Suprapubic skin (tissue), 4 donors: ENCODE measurements at places on chromosomes 6 and 20.

DNA sequence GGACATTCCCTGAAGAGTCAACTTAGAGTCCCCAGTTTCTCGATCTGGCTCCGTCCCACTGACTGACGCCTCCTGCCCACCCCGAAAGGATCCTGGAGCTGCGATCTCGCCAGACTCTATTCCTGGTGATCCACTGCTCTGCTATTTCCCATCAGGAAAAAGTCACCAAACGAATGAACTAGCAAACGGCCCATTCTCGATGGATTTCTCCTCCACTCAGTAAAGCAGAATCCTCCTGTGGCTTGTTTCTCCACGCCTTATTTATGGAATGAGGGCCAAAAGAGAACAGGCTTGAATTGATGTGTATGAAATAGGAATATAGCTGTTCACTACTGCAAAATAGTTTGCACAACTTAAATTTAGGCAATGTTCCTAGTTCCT, 5.4 kb downstream of the NKX2-4 start:
- peaks cover 18% of the 10 kb centered on the region for H3K4me1 ChIP-seq
- DNase-seq = no peak
- H3K27me3 ChIP-seq = peaks cover 64% of the 10 kb centered on the region
- peaks cover 33% of the 10 kb centered on the region for H3K36me3 ChIP-seq

GRCh38 chr20:49591217-49591865, 23.4 kb upstream of the PTGIS start:
- DNase-seq = no peak
- peak overlapping the region; percentile 39 for H3K27ac ChIP-seq
- H3K4me1 ChIP-seq = peaks cover 15% of the 10 kb centered on the region
- peaks cover 3% of the 10 kb centered on the region for H3K27me3 ChIP-seq

DNA sequence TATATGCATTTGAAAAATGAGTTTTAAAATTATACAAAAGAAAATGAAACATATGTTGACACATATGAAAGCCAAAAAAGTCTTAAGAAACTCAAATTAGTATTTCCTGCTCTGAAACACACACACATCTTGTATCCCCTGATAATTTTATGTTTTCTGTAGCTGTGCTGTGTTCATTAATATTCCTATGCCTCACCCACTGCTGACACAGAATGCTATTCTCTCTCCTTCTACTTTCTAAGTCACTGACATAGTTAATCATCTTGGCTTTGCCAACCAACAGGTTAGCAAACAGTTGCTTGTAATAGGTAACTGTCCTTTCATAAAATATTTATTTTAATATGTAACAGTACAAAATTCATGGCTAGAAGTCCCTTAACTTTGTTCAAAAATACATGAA, 140.7 kb downstream of the DST start:
- peaks cover 9% of the 10 kb centered on the region for H3K4me1 ChIP-seq
- DNase-seq = no peak
- peaks cover 41% of the 10 kb centered on the region for H3K36me3 ChIP-seq
- H3K27ac ChIP-seq = no peak overlapping the region
- no peaks in the 10 kb centered on the region for H3K27me3 ChIP-seq

- DNase-seq = peak; percentile 83
- peak overlapping the region; percentile 89 for H3K4me3 ChIP-seq
- H3K27ac ChIP-seq = peak overlapping the region; percentile 99
- H3K36me3 ChIP-seq = peaks cover 10% of the 10 kb centered on the region
Measured at GRCh38 chr6:108562503-108562993, 1.8 kb downstream of the FOXO3 start.

DNA sequence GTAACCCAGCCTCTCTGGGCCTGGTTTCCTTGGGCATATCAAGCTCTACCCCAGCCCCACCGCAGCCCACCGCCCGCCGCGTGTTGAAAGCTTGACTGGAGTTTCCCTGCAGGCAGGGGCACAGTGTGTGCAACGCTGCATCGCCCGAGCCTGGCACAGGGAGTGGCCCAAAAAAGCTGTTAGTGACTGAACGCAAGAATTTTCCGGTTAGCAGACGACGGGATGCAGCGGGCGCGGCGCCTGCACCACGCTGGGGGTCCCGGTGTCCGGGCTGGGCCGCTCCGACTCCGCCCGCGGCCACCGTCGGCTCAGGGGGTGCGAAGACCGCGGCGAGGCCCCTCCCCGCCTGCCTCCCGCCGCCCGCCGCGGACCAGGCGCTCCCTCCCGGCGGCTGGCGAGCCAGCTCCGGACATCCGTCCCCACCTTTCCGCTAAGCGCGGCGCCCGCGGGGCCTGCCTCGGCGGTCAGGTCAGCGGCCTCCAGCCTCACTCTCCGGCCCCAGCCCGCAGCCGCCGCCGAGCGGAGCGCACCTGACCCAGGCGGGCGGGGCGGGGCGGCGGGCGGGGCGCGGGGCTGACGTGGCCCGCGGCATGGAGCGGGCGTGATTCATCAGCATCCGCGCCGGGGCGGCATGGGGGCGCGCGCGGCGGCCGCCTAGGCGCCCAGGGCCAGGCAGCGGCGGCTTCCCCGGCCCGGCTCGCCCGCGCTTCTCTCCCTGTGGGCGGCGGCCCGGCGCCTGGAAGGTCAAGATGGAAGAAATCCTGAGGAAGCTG, at the start of gene ARFGEF3:
Gene ARFGEF3, plus strand, starts transcription at position 602 of the 773 bp plus-strand sequence. Its CDS starts 148 bp downstream, at position 750.
- peak within 1 kb of the TSS; percentile 77 for H3K27ac ChIP-seq
- peak within 1 kb of the TSS; percentile 76 for H3K4me3 ChIP-seq
- H3K27me3 ChIP-seq = peaks cover 47% of the 10 kb centered on the region
- no peaks in the 10 kb centered on the region for H3K36me3 ChIP-seq

DNA sequence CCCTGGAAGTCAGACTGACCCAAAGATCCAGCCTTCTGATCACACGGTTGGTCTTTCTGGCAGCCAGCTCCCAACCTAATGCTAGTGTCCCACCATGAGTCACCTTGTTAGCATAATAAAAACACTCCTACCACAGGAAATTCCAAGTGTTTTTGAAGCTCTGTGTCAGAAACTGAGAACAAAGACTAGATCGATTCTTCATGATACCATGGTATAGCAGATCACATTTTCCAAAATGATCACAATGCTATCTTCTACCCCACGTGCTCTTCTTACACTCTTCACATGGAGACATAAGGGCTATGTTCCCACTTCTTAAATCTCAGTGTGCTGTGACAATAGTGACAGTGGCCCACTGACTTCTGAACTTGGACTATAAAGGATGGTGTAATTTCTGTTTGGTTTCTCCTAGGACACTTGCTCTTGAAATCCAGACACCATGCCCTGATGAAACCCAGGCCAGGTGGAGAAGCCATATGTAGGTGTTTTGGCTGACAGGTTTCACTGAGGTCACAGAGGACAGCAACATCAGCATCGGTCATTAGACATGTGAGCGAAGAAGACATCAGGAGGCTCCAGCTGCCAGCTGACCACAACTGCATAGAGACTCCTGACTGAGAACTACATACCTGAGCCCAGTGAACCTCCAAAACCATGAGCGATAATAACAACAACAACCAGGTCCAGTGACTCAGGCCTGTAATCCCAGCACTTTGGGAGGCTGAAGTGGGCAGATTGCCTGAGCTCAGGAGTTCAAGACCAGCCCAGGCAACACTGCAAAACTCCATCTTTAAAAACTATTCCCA, 57.5 kb downstream of the MKKS start:
- no peak overlapping the region for H3K4me3 ChIP-seq
- no peaks in the 10 kb centered on the region for H3K27me3 ChIP-seq
- H3K27ac ChIP-seq = no peak overlapping the region
- no peak for DNase-seq
- H3K4me1 ChIP-seq = no peaks in the 10 kb centered on the region

GRCh38 chr20:49620364-49621240, 52.7 kb upstream of the PTGIS start:
- H3K4me1 ChIP-seq = peaks cover 5% of the 10 kb centered on the region
- DNase-seq = no peak
- H3K27me3 ChIP-seq = peaks cover 3% of the 10 kb centered on the region
- H3K4me3 ChIP-seq = no peak overlapping the region
- H3K36me3 ChIP-seq = no peaks in the 10 kb centered on the region

- peaks cover 25% of the 10 kb centered on the region for H3K4me1 ChIP-seq
- H3K36me3 ChIP-seq = no peaks in the 10 kb centered on the region
- DNase-seq = no peak
- H3K27me3 ChIP-seq = no peaks in the 10 kb centered on the region
- no peak overlapping the region for H3K4me3 ChIP-seq
- no peak overlapping the region for H3K27ac ChIP-seq
Measured at GRCh38 chr6:81942067-81942370, 189.5 kb upstream of the TENT5A start.

GRCh38 chr6:166494757-166495486, 91.6 kb downstream of the RAMACL start:
- H3K27ac ChIP-seq = no peak overlapping the region
- H3K4me3 ChIP-seq = no peak overlapping the region
- H3K36me3 ChIP-seq = peaks cover 18% of the 10 kb centered on the region
- no peak for DNase-seq

DNA sequence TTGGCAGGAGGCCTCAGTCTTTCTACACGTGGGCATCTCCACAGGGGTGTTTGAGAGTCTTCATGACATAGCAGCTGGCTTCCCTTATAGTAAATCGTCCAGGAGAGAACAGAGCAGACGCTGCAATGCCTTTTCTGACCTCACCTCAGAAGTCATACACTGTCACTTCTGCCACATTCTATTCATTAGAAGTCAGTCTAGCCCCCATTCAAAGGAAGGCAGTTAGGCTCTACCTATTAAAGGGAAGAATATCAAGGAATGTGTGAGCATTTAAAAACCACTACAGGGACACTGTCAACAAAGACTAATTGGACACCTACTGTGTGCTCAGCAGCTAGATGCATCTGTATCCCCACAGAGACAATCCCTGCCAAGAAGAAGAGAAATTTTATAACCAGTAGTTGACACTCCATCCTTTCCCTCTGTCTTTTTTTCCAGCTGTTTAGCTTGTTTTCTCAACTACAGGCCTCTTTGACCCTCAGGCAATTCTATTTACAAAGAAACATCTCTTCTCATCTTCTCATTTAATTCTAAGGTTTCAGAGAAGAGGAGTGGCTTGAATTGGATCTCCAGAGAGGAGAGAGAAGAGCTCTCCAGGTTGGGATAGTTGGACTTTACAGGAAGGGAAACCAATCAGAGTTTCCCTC, 18.6 kb downstream of the ARMC12 start:
- no peak for DNase-seq
- H3K4me3 ChIP-seq = no peak overlapping the region
- H3K27ac ChIP-seq = no peak overlapping the region
- H3K27me3 ChIP-seq = peaks cover 6% of the 10 kb centered on the region

- H3K36me3 ChIP-seq = no peaks in the 10 kb centered on the region
- H3K4me1 ChIP-seq = no peaks in the 10 kb centered on the region
- DNase-seq = no peak
- H3K27ac ChIP-seq = no peak overlapping the region
- no peaks in the 10 kb centered on the region for H3K27me3 ChIP-seq
Measured at GRCh38 chr6:147779624-147780023, 271.1 kb downstream of the SAMD5 start.

- DNase-seq = no peak
- no peak overlapping the region for H3K4me3 ChIP-seq
- no peak overlapping the region for H3K27ac ChIP-seq
- no peaks in the 10 kb centered on the region for H3K4me1 ChIP-seq
- H3K27me3 ChIP-seq = peaks cover 21% of the 10 kb centered on the region
Measured at GRCh38 chr6:169880516-169880915, 129.1 kb downstream of the ERMARD start.

DNA sequence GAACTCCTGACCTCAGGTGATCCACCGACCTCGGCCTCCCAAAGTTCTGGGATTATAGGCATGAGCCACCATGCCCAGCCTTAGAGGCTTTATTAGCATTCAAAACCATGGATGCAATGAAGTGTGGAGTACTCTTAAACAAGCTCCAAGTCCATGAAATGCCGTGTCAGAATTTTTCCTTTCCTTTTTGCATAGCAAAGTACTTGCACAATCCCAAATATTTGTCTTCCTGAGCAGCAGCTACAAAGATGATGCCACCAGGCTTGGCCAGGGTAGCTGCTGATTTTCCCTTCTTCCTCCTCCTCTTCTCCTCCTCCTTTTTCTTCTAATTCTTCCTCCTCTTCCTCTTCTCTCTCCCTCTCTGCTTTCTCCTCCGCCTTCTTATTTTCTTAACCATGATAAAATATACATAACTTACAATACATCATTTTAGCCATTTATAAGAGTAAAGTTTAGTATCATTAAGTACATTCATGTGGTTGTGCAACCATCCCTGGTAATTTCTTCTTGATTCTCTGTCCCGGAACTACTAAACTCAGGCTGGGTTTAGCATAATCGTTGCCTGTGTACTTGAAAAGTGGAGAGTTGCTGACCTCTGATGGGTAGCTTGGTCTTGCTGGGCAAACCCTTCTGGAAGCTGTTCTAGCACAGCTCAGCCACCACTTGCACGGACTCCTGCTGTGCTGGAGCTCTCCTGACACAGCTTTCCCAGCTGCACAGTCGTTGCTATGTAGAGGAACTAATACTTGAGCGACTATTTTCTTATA, 20.3 kb downstream of the MUCL3 start:
- H3K4me1 ChIP-seq = peaks cover 8% of the 10 kb centered on the region
- no peak for DNase-seq
- H3K4me3 ChIP-seq = no peak overlapping the region

DNA sequence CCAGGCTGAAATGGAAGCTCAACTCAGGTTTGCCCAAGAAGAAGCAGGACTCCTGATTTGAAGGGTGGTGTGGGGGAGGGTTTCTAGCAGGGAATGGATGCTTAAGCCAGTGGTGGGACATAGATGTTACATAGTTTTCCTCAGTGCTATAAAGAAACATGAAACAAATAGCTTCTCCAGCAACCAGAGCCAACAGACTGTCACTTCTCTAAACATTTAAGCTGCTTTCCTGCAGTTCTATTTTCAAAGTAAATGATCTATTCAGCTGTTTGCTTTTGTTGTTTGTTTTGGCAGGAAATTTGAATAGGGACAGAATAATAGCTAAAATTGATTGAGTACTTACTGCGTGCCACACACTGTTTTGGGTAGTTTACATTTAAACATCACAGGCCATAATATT, 169.0 kb downstream of the UST start:
- no peak overlapping the region for H3K4me3 ChIP-seq
- no peaks in the 10 kb centered on the region for H3K36me3 ChIP-seq
- H3K27ac ChIP-seq = no peak overlapping the region
- no peak for DNase-seq

DNA sequence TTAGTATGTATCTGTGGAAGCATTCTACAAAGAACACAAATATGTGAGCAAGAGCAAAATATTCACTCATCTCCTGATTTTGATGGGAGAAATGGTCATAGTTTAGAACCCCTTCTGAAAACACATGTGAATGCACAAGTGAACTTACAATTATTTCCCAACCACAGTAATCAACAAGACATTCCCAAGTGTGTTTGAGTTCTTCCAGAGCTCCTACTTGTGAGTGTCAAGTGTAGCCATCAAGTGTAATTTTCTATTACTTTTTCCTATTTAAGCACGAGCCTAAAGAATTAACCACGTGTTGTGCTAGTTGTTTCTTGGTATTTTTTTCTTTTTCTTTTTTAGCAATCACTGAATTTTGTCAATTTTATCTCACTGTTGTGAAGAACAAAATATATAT, 402.3 kb downstream of the NKAIN2 start:
- no peak for DNase-seq
- no peaks in the 10 kb centered on the region for H3K27me3 ChIP-seq
- H3K4me3 ChIP-seq = no peak overlapping the region
- no peak overlapping the region for H3K27ac ChIP-seq
- no peaks in the 10 kb centered on the region for H3K36me3 ChIP-seq

DNA sequence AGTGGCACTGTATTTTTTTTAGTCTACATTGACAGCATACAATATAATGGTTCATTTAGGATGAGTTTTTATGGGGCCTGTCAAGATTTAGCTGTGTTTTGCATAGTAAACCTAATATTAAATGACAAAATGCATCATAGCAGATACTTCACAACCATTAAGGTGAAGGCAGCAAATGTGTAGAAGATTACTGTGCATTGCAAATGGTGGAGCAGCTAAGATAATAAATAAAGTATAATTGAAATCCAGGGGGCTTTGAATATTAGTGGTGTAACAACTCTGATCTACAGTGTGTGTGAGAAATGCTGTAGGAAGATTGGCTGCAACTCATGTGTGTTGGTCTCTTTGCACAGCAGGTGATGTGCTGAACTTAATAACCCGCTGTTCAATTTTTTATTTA, 801.9 kb upstream of the CITED2 start:
- no peaks in the 10 kb centered on the region for H3K4me1 ChIP-seq
- no peak for DNase-seq
- H3K27me3 ChIP-seq = no peaks in the 10 kb centered on the region
